ENCODE measurements at places on chromosomes 4 and X.

DNA sequence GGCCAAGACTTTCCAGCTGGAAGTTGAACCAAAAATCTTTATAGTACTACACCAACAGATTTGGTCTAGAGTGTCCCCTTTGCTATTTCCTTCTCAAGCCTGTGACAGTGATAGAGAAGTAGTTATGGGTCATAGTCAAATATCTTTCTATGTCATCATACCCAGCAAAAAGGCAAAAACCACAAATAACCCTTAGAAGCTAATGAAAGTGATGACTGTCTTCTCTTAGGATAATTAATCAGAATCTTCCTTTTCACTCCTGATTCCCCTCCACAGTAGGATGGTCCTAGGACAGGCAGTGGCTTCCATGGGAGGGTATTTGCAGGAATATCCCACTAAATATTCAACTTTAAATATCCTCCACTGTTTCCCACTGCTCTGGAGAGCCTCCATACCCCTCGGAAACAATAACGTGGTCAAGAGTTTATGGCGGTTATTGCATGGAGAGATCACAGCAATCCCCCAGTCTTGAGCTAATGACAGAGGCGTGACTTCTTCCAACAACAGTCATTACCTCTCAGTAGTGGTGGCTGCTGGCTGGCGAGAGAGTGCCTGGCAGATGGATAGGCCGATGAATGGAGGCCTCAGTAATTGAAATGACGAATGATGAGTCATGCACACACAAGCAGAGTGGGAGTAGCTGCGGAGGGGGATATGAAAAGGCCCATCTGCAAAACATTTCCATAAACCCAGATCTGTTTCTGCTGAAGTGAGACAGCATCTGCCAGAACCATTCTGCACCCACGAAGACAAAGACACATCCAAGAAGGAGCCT, 154.9 kb downstream of the STK32B start:
- no peak for DNase-seq

- peak; percentile 27 for DNase-seq
These were observed 2.4 kb downstream of the OTUD4 start for GRCh38 chr4:145177906-145178538.

GRCh38 chr4:54101190-54102041, 1.5 kb downstream of the GSX2 start:
- DNase-seq = no peak

DNA sequence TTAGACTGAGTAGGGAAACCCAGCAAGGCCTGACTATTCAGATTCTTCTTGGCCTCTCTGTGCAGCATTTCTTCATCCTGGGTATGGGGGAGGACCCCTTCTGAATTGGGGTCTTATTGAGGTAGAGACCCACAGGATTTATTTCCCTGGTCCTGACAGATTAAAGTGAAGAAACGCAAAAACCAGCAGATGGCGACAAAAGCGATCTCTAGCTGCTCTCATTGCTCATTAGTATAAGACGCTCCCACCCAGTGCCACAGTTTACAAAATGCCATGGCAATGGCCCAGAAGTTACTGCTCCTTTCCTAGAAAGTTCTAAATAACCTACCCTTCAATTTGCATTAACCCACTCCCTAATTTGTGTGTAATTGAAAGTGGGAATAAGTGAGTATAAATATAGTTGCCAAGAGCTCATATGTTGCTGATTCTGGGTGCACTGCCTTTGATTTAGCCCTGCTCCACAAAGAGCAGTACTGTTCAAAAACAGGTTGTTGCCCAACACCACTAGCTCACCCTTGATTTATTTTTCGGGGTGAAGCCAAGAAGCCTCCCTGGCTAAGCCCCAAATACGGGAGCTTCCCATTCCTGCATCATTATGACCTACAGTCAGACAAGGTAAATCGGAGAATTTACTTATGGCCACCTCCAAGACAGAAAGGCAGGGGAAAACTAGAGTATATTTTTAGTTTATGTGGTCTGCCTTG, 3.7 kb upstream of the BEX4 start:
- DNase-seq = peak; percentile 0

DNA sequence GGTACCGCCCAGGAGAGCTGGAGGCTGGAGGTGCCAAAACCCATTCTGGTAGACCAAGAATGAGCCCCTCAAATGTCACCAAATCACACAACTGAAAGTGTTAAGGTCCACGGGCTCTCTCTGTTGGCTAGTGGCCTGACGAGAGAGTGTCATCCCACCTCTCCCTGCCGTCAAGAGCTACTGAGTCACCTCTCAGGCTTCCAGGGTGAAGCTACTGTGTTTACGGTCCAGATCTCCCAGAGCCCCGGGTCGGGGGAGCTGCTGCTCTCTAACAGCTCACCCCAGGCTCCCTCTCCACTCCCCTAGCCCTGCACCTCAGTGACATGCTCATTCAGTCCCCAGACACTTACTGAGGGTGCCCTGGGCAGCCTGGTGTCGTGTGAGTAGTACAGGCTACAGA, 59.2 kb downstream of the ADGRG2 start:
- DNase-seq = no peak

DNA sequence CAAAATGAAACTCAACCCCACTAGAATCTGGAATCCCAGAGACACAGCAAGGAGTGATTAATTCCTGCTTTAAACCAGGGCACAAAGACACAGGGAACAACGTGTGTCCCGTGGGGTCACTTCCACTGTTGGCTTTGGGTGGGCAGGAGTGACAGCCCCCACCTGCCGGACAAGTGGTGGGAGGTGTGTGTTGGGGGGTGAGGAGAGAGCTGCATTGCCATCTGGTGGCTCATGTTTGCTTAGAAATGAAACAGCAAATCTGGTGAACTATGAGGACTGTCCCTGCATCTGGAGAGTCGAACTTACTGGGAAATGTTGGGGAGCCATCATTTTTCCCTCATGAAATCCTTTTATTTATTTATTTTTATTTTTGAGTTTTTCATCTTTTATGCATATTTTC, 75.9 kb upstream of the AFAP1 start:
- DNase-seq = no peak

DNA sequence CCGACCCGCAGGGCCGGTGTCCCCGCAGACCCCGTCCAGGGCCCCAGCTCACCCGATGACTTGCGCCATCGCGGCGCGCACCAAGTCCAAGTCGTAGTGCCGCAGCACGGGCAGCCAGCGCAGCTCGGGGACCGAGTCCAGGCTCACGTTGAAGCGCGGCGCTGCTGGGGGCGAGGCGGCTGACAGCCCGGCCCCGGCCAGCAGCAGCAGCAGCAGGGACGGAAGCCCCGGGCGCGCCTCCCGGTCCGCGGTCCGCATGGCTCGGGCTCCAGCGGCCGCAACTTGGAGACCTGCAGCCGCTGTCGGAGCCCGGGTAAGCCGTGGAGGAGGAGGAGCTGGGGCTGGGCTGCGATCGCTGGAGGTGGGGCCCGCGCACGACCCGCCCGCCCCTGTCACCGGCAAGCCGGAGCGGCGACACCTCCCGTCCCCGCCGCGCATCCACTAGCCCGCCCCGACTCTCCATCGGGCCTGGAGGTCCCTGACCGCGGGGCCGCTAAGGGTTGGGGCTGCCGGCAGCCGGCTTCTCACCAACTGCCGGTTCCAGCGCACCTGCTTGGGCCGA, at the start of gene NAAA:
TSS of gene NAAA (minus strand) at position 322 of the 562 bp plus-strand sequence. CDS start at position 258, 64 bp downstream.
- DNase-seq = peak; percentile 68

GRCh38 chrX:44071847-44072551, 98.8 kb upstream of the NDP start:
- no peak for DNase-seq

- DNase-seq = no peak
These were observed 226.5 kb downstream of the FBXO8 start for GRCh38 chr4:174056959-174057358.

- DNase-seq = no peak
These were observed 78.8 kb upstream of the TMEM150C start for GRCh38 chr4:82640540-82640939.

- peak; percentile 20 for DNase-seq
These were observed at the start of gene C4orf36 for GRCh38 chr4:86891762-86892635. TSS of gene C4orf36 (minus strand) at chr4:86892422. CDS start at chr4:86891520, 902 bp downstream.

GRCh38 chrX:132037479-132037993, 14.4 kb downstream of the STK26 start:
- DNase-seq = no peak

- DNase-seq = no peak
These were observed 310.3 kb downstream of the LDB2 start for GRCh38 chr4:16588149-16588548.

DNA sequence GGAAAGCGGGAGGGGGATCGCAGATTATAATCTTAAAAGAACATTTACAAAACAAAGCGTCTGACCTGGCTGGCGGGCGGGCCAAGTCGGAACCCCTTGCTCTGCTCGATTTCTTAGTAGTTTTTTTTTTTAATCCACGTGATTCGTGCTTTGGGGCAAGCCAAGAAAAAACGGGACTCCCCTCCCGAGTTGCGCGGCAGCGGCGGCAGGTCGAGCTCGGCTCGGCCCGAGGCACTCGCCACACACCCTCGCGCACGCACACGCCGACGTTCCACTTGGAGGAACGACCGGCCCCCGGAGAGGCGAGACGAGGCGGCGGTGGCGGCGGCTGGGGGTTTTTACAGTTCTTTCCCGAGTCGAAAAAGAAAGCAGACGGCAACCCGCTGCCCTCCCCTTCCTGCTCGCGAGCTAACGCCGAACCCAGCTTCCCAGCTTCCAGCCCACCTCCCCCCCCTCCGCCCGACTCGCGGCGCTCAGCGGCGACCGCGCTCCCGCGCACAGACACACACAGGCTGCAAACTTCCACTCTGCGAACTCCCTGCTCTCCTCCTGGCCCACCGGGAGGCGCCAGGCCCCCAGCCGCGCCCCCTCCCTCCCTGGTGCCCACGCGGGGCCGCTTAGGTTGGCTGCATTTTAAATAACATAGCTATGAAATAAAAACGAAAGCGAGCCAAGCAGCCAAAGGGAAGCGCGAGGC, 1.2 kb downstream of the BCOR start:
- peak; percentile 42 for DNase-seq

DNA sequence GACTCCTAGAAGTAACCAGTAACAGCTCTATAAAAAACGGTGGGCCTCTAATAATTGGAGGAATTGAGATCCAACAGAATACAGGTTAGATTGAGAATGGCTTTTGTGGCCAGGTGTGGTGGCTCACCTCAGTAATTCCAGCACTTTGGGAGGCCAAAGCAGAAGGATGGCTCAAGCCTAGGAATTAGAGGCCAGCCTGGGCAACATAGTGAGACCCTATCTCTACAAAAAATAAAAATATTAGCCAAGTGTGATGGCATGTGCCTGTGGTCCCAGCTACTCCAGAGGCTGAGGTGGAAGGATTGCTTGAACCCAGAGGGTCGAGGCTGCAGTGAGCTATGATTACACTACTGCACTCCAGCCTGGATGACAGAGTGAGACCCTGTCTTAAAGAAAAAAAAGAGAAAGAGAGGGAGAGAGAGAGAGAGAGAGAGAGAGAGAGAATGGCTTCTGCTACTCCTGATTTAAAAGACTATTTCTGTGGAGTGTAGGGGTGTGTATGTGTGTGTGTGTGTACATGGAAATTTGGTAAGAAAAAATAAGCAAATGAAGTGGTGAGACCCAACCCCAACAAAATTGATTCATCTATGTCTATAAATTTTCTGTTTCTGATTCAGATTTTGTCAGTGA, 89.3 kb downstream of the FRMPD4 start:
- no peak for DNase-seq

DNA sequence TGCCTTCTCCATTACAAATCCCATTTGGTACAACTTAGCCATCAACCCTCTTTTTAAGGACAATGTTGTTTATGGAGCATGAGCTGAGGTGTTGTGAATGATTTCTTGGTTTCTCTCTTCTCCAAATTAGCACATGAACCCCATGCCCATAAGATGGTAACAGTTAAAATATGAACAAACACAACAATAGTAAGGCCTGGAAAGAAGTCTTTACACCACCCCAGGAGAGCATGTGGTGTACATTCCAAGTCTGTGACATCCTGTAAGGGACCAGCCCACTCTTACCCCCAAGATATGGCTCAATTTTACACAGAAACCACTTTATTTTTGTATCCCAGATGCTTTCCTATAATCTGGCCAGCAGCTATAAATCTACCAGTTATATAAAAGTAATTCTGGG, 226.1 kb downstream of the COX18 start:
- no peak for DNase-seq

- DNase-seq = no peak
These were observed 80.0 kb downstream of the ARSJ start for GRCh38 chr4:113899271-113900070.

DNA sequence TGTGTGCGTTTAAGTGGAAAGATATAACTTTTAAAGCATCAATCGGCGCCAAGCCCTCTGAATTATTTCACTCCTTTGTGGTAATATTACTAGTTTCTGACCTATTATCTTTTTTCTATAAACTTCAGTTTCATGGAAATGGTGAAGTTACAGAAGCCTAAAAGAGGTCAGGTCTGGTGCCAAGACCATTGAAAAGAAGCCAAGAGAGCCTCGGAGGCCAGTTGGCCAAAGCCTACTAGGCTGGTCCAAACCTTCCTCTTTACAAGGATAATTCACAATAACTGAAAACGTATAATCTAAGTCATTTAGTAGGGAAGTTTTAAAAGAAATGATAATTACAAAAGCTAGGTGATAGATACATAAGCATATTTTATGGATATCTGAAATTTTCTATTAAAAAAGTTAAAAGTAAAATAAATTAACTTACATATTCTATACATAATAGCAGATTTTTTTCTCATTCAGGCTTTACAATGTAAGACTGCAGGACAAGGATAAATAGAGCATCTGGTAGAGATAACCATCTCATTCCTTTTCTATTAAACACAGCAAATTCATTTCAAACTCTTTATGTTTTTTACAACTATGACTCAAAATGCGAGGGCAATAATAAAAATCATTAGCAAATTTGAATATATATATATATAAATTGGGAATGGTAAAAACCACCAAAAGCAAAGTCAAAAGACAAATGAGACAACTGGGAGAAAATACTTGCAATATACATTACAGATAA, 49.2 kb downstream of the WDFY3 start:
- DNase-seq = no peak

- no peak for DNase-seq
These were observed 670.0 kb upstream of the AMOT start for GRCh38 chrX:113510586-113510985.

DNA sequence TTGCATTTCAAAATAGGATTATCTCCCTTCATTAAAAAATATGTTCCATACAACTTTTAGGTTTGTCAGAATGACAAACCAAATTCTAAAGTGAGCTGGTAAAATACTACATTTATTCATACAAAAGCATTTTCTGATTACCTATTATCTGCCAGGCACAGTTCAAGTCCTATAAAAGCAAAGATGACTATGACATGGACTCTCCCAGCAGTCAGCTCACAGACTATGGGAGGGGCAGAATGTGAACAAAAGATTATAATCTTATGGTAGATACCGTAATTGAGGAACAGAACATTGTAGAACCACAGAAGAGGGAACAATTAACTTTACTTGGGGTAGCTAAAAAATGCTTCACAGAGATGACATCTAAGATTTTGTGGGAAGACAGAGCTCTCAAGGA, 12.4 kb downstream of the PAQR3 start:
- DNase-seq = peak; percentile 43

DNA sequence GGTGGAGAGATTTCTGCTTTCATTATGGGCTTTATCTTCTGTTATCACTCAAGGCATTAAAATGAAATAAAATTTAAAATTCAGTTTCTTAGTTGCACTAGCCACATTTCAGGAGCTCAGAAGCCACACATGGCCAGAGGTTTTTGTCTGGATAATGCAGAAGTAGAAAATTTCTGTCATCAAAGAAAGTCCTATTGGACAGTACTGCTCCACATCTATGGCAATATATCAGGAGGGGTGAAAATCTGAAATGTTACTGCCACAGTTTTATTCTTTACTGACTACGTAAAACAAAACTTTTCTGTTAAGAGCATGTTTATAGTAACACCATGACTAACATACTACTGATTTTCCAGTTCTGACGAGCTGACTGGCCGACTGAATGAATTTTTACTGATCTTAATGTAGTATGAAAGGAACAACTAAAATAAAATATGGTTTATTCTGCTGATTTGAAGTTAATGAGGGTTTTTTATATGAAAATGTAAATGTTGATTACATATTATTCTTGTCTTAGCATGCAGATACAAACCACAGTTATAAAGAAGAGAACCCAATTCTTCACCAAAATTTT, 264.0 kb upstream of the HAND2 start:
- DNase-seq = no peak
